ENCODE measurements at places on chromosomes 12 and 14. TPM values are rescaled to one million over a fixed set of nuclear protein-coding genes. Genes with fewer than 3 reads are reported as not detected.

- no peak for DNase-seq
These were observed 5.5 kb upstream of the KRT84 start for GRCh38 chr12:52390739-52391617.

GRCh38 chr14:79426103-79426755 is 785.1 kb downstream of the DIO2 start:
- DNase-seq, result no peak

Gene SYCP3
- polyA plus RNA-seq, result 0.21 TPM

DNA sequence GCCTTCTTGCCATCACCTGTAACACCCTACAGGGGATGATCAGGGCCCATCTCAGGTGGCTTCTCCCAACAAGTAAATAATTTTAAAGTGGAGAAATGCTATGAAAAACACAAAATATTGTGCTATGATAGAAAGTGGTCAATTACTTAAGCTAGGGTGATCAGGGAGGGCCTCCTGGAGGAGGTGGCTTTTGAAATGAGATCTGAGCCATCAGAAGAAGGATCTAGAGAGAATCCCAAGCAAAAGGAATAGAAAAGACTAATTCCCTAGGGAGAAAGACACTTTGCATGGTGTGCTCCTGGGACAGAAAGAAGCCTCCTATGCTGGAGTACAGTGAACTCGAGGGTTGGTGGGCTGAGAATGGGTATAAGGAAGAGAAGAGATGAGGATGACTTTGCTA is 7.5 kb upstream of the C14orf132 start:
- DNase-seq, result no peak

- DNase-seq, result no peak
These were observed 3.3 kb upstream of the RASAL1 start for GRCh38 chr12:113138826-113139225.

DNA sequence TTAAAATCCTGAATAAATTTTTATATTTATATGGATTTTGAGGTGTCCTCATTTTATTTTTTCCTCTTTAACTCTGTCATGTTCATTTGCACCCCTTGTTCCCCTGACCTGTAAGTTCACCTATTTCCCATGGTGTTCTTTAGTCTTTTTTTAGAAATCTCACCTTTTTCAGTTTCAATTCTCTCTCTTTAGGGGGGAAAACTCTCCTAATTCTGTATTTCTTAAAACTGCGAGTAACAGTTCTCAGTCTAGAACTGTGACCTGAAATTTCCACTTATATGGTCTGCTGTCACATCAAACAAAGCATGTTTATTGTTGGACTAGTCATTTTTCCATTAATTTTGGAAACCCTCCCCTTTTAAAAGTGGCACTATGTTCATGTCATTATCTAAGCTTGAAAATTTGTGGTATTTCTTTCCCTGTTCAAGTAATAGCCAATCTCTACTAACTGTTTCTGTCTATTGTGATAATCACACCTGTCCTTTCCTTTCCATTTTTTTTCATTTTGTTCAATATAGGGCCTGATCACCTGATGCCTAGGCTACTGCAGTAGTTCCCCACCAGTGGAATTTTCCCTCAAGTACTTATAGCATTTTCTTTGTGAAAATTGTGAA is 14.0 kb upstream of the FBXO33 start:
- no peak for DNase-seq

DNA sequence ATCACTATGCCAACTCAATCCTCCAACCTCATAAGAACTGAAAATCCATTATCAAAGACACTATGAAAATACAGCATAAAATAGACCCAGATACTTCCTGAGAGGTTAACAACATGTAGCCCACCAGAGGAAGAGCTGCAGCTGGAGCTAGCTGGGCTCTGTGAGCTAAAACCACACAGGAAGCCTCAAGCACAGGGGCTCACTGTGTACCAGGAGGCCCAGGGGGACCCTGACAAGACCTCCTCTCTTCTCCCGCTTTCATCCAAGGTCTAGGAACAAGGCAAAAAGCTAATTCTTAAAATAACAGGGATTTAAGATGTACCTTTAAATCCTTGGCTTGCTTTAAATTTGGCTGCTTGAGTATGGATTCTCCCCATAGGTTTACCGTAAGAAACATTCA is 53.6 kb downstream of the EIF2S3B start:
- DNase-seq, result no peak

- no peak for DNase-seq
These were observed 35.4 kb downstream of the BEST3 start for GRCh38 chr12:69663726-69664125.

DNA sequence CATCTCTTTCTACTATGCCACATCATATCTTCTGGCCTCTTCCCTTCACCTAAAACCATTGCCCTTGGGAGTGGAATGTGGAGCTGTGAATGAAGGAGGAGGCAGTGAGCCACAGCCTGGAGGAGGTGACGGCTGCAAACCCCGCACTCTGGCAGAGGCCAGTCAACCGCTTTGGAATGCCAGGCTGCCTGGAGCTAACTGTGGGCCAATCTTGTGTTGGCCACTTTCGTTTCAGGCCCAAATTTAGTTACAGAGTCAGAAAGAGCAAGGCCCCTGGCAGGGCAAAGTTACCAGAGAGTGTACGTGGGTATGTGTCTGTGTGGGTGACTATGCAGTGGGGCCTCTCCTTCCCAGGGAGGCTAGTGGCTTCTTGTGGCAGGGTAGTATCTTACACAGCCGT is 40.1 kb downstream of the CACNA1C start:
- DNase-seq, result no peak

- DNase-seq, result no peak
These were observed 26.2 kb downstream of the PLXNC1 start for GRCh38 chr12:94174576-94174975.

GRCh38 chr12:121976950-121977349 is 44.7 kb upstream of the BCL7A start:
- no peak for DNase-seq

- no peak for DNase-seq
These were observed 422.8 kb upstream of the STXBP6 start for GRCh38 chr14:25472700-25473099.

Gene IFNG-AS1
- polyA plus RNA-seq, result 0.27 TPM

Gene TMEM119
- polyA plus RNA-seq, result 102 TPM

GRCh38 chr12:132023658-132024057 is 73.9 kb downstream of the EP400 start:
- no peak for DNase-seq

DNA sequence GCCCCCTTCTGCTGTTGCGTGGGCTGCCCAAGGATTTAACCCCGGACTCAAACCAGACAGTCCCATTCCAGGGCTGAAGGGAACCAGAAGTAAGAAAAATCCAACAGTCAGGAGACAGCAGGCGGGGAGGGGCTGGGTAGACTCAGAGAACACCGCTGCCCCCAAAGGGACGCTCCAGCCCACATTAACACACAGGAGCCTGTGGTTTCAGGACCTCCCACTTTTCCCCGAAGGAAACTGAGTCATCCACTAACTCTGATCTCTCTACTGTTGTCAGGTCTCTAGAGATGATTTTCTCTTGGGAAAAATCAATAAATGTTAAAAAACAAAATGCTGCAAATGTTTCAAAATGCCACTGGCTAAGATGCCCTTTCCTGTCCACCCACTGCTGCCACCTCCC is 41.6 kb downstream of the FBXO21 start:
- no peak for DNase-seq

Gene SCNN1A
- polyA plus RNA-seq, result 73.4 TPM

Gene SLC15A5
- 0.05 TPM for polyA plus RNA-seq

DNA sequence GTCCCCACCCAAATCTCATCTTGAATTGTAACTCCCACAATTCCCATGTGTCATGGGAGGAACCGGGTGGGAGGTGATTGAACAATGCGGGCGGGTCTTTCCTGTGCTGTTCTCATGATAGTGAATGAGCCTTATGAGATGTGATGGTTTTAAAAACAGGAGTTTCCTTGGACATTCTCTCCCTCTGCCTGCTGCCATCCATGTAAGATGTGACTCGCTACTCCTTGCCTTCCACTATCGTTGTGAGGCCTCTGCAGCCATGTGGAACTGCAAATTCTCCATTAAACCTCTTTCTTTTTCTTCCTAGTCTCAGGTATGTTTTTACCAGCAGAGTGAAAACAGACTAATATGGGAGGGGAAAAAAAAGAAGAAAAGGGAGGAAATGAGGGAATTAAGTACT is 22.6 kb upstream of the ARHGAP5 start:
- DNase-seq, result no peak

GRCh38 chr12:96198965-96199364 is 4.8 kb downstream of the ELK3 start:
- DNase-seq, result no peak

Gene LALBA
- polyA plus RNA-seq, result not detected

- DNase-seq, result no peak
These were observed 92.8 kb upstream of the FLRT2 start for GRCh38 chr14:85437148-85437547.

DNA sequence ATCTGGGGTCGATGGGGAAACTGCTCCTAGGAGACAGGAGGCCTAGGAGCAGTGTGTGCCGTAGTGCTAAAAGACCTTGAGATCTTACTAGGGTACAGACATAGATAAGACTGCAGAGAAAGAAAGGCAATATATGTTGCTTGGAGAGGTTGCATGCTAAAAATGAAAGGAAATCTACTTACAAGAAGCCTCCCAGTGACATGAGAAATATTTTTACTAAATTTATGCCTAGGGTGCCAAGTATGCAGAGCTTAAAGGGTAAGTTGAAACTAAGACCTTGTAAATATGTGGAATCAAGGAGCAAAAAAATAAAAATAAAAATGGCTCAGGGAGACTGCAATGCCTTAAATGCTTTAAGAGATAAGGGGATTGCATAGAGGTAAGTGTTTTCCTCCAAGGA is 74.8 kb downstream of the PDE6H start:
- DNase-seq, result no peak

- DNase-seq, result no peak
These were observed 48.9 kb downstream of the BDKRB1 start for GRCh38 chr14:96304956-96305355.

Gene ASCL1
- 0.07 TPM for polyA plus RNA-seq

GRCh38 chr14:103095210-103095778 is 769 bp downstream of the EXOC3L4 start:
- no peak for DNase-seq

Gene SLC6A15
- 1.6 TPM for polyA plus RNA-seq

Gene TULP3
- polyA plus RNA-seq, result 35.0 TPM

GRCh38 chr12:90543841-90544240 is 411.1 kb downstream of the CCER1 start:
- no peak for DNase-seq

Gene PROX2
- polyA plus RNA-seq, result 0.52 TPM

DNA sequence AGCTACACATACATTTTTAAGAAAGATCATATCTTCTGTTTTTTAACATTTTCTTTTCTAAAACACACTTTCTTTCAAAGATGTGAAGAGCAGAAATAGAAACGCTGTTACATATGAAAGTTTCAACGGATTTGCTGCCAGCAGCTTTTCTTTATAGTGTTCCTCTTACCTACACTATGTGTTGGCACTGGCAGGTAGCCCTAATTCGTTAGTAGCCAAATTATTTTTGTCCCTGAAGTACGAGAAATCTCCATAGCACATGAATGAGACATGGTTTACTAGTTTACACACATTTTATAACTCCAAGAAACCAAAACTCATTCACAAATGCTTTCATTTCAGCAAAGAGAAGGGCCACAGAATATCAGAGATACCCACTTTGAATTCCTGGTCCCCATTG is 6.6 kb downstream of the SOX5 start:
- no peak for DNase-seq

DNA sequence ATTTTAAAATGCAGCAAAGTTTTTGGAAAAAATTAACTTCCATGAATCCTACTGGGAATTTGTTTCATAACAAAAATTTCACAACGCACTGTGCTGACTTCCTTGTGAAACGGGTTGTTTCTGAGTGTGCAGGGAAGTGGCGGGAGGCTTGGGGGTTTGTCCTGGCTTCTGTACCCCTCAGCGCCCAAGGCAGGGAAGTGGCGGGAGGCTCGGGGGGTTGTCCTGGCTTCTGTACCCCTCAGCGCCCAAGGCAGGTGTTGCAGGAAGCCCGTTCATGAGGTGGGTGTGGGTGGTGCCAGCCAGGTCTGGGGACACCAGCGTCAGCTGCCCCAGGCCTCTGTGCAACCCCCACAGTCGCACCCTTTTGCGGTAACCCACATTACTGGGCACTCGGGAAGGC is 25.1 kb downstream of the ADGRD1 start:
- no peak for DNase-seq

GRCh38 chr12:107007411-107007810 is 20.5 kb upstream of the MTERF2 start:
- DNase-seq, result no peak

Measured in left renal pelvis (tissue), 4 donors.